ENCODE measurements at places on chromosomes 5 and 9.

GRCh38 chr5:138700581-138701362 lies 52.5 kb upstream of the CTNNA1 start:
- no peak for DNase-seq

DNA sequence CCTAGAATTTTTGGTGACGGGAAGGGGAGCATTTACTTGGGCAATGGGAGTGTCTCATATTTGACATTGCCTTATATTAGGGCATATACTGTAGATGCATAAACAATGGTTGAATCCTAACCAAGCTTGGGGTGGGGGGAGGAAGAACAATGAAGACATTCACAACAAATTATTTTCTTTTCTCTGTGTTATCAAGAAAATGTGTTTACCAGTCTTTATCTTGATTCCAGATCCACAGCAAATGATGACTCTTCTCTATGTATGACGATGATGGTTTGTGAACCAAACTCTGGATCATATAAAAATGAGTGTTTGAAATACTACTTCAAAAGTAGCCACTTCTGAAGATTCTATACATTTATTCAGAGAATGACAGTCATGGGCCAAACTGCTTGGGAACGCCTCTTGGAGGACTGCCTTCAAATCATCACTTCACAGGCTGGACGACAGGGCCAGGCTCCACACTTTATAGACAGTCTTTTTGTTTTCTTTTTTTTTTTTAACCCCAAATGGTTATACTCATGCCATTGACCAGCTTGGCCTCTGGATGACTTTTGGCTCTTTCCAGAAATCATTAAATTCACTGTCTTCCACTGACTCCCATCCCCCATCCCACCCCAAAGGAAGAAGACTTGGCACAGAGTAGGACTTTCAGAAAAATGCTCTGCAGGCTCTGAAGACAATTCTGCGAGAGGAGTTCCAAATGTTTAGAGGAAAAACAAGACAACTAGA lies 123.8 kb upstream of the LIFR start:
- no peak for DNase-seq

DNA sequence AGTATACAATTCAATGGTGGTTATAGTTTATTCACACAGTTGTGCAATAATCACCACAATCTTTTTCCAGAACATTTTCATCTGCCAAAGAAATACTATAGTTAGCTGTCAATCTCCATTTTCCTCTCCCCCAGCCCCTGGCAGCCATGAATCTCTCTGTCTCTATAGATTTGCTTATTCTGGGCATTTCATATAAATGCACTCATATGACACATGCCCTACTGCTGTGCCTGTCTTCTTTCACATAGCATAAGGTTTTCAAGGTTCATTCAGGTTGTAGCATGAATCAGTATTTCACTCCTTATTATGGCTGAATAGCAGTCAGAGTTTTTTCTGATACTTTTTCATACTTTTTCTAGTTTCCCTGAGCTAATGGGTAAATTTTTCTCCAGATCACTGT lies 127.6 kb downstream of the HSPA4 start:
- DNase-seq, result no peak

GRCh38 chr5:104187656-104188055 lies 625.1 kb upstream of the NUDT12 start:
- DNase-seq, result no peak

GRCh38 chr9:95004411-95005277 lies 278.1 kb downstream of the AOPEP start:
- DNase-seq, result peak; percentile 32

DNA sequence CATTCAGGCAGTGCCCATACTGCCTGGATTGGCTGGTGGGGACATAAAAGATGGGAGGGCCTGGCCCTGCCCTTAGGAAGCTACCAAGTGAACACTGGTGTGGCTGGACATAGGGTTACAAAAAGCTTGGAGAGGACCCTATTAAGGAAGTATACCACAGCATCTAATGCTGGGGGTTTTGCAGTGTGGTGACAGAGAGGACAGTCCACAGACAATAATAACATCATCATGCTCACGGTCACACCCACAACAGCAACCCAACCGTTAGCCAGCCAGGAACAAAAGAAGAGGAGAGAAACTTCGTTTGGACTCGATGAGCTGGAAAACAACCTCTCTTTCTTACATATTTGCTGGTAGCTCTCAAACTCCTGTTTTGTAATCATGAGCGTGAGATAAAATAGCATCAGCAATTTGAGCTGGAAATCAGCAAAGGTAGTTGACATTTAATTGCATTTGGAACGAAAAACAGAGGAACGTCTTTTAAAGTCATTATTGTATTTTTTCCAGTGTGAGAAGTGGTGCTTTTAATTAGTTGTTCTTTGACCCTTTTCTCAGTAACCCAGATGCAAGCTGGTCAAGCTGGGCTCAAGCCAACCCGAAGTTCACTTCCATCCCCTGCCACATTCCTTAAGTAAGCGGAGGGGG lies 73.4 kb downstream of the NSG2 start:
- DNase-seq, result no peak

DNA sequence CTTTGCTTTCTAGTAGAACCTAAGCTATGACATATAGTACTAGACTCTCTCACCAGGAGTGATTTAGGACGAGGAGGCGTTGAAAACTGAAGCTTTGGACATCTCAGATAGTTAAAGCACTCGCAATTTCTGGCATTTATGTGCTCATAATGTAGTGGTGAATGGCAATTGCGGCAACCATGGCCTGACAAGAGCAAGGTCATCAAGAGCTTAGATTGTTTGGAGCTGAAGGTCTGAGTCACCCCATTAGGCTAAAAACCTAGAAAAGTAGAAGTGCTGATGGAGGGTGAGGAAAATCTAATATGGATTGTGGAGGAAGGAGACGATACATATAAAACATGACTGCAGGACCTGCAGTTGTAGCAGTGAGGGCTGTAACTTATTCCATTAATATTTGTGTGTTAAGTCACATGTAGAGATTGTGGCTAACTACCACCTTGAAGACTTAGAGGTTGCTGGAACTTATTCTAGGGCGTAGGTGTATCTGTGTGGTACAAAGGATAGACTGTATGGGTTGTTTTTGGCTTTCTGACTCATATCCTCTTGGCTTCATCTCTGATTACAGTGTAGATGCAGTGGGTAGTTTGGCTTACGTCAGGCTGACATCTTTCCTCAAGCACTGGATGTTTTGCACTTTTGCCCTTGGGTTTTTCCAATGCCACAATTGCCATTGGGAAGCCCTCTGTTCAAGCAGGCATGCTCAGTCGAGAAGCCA lies 138.9 kb upstream of the CDKN2B start:
- DNase-seq, result peak; percentile 47

- no peak for DNase-seq
These were observed 6.8 kb downstream of the OBP2A start for GRCh38 chr9:135552698-135553171.

All from activated CD8-positive, alpha-beta T cell treated with anti-CD3 and anti-CD28 coated beads for 36 hours (primary cell).